ENCODE measurements at places on chromosomes 2 and 18. TPM values are rescaled to one million over a fixed set of nuclear protein-coding genes. Genes with fewer than 3 reads are reported as not detected.

DNA sequence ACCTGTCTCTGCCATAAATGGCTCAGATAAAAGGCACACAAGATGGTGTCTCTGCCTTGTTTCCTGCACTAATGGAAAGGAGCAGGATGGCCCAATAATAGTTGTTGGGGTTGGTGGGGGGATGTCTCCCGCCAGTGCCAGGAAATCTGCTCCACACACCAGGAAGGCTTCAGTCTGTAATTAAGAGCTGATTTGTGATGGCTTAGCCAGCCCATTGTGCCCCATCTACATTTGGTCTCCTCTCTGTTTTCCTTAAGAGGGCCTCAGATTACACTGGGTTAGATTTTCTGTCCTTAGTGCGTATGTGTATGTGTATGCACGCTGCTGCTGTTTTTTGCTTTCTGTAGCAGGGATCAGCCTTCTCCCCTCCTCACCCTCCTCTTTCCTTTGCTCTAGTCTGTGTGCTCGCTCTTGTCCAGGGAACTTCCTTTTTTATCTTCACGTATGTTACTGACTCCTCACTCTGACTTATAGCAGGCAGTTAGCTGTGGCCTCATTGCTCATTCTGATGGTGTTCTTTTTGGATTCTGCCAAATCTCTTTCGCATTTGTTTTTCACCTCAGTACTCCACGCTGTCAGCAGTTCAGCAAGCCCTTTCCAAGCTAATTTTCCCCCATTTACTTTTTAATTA lies 33.4 kb upstream of the MGAT5 start:
- DNase-seq = no peak

DNA sequence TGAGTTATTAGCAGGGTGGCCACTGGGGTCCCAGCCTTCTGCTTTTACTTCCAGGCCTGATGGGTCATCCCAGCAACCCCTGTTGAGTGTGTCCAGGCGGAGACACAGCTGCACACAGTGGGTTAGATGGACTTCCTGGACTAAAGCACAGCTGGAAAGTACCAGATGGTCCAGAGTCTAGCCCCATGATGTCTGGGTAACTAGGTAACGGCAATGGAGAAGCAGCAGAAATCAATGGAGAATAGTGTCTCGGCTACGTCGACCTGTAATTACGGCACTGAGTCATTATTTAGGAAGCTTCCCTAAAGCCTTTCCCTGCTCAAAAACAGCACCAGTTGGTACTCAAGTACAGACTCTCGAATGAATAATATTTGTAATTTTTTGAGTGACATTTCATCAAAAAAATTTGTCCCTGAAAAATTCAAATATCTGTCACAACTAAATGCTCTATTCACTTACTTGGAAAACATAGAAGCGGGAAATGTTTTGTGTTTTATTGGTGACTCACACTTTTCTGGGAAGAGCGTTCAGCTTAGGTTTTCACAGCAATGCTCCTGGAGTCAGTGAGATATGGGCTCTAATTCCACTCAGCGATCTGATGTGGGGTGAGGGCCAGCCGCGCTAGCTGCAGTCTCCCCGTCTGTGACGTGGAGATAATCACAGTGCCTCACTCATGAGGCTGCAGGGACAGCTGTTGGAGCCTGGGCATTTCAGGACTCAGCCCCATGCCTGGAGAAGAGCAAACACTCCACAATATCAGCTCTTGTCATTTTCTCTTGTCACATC lies 16.2 kb upstream of the ARL4C start:
- DNase-seq = peak; percentile 59

DNA sequence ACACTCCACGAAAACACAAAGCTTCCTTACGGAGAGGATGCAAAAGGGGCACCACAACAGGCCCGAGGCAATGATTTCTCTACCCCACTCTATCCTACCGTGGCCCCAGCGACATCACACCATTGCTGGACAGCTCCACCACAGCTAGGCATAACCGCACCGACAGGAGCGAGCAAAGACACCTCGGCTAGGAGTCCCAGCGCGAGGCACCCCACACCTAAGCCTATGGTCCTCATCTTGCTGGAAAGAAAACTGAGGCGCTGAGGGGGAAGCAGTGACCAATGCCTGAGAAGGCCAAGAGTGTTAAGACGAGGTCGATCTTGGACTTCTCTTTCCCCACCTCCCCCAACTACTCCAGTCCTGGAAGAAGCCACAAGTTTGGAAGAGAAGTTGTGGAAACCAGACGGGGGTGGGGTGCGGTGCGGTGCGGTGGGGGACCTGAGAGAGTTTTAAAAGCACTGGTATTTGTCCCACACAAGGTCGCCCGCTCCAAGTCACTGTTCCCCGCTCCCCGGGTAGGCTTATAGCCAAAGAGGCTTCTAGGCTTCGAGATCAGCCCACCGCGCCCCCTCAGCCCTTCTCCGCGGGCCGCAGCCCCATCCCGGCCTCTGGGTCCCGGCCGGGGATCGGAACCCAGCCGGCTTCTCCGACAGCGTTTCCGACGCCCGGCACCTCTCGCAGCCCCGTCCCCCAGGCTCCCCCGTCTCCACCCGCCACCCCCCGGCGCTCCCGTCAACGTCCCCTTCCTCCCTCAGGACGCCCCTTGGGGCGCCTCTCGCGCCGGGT lies 766 bp downstream of the PDE6D start:
- peak; percentile 34 for DNase-seq

Gene ZEB2
- total RNA-seq = 50.9 TPM

Gene TUBA3E
- not detected for total RNA-seq

Gene PLGLB2
- total RNA-seq = 0.72 TPM

Gene LCT
- under 0.01 TPM for total RNA-seq
